ENCODE measurements at places on chromosomes 4 and X.

DNA sequence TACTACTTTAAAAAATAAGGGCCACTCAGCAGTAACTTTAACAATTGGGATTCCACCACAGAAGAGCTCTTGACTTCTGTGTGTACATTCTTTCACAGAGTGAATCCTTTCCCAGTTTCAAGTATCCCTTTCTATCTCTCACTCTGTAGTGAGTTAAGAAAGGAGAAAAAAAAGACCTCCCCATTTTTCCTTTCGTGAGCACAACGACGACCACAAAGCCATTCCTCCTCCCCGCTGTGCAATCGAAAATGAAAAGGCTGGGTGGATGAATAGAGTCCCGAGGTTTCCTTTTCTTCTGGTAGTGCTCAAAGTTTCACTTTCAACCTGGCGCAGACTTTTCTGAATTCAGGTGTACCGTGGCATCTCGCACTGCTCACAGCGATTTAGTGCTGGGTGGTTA, 58.0 kb downstream of the TAB3 start:
- DNase-seq = no peak

DNA sequence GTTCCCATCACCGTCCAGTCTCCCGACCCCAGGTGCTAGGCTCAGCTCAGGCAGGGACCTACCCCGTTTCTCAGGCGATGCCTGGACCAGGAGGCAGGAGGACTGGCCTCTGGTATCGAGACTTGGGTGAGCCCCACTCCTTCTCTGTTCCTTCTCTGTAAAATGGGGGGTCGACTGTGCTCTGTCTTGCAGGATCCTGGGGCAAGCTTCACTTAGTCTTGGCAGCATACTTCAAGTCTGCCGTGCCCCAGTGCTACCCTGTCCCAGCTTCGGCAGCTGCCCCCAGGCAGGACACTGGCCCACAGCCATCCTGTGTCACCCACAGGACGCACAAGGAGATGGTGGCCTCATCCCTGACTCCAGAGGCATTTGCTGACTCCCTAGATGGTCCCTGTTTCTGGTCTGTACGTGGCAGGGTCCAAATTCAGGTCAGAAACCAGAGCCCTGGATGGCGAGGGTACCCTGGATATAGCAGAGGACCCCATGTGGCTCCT, 7.0 kb upstream of the HAUS7 start:
- DNase-seq = no peak

GRCh38 chrX:131649741-131650140, 105.9 kb downstream of the OR13H1 start:
- DNase-seq = no peak

DNA sequence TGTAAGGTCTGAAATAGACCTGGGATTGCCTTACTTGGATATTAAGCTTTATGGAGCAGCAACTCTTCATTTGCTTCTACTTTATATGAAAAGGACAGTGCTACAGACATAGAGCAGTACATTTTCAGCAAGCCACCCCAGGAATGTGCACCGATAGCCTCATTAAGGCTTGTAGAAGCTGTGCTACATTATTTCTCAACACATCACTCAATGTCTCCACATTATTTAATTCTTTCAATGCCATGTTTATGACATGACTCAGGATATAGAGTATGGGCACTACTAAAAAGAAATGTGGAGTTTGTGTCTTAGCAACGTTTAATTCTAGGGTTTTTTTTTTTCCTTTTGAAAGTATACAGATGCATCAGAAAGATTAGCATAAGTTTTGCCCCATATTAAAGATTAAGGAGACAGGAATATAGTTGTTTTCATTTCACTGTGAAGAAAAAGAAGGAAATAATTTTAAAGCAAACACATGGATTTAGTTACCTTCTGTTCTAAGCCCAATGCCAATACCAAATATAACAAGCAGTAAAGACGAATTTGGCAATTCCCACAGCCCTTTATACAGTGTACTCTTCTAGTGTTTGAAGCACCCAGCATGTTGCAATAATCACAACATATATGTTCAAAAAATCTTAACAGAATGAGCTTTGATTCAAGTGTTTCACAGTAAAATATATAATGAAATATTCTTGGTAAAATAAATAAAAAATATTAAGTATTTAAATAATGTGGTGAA, 2140.1 kb upstream of the AGA start:
- no peak for DNase-seq

DNA sequence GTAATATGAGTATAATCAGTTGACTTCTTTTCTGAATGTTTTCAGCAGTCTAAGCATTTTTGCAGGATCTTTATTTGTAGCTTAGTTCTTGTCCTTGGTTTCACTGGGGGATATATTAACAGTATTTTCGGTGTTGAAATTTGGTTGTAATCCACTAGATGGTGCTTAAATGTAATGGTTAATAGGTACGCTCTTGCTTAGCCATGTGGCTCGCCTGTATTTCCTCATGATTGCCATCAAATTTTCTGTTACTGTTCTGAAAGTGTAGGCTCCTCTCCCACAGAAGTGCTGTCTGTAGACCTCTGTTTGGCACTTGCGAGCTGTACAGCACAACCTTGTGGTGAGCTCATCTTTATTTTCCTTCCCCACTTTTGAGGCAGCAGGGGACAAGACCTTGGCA, 3.9 kb upstream of the FAAH2 start:
- DNase-seq = no peak
